Posterior vena cava (tissue), 2 donors: ENCODE measurements at places on chromosomes 3 and 15.
A peak's percentile ranks its signal among the peaks of the same experiment; 100 is the strongest.

DNA sequence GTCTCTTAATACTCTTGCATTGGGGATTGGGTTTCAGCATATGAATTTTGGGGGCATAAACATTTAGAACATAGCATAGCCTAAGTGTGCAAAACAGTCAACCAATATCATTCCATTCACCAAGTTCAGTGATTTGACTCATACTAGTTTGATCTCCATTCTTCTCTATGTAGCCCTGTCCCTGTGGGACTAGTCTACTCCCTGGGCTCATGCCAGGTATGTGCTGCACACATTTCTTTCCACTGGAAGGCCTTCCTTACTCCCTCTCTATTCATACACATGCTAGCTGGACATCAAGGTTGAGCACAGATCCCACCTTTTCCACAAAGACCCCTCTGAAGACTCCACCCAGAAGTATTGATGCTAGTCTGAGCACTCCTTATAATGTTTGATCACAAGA lies 5.1 kb downstream of the ZDHHC23 start:
- no peak for DNase-seq

- no peak for DNase-seq
Observed at GRCh38 chr15:29638781-29639180, 183.5 kb downstream of the TJP1 start.

DNA sequence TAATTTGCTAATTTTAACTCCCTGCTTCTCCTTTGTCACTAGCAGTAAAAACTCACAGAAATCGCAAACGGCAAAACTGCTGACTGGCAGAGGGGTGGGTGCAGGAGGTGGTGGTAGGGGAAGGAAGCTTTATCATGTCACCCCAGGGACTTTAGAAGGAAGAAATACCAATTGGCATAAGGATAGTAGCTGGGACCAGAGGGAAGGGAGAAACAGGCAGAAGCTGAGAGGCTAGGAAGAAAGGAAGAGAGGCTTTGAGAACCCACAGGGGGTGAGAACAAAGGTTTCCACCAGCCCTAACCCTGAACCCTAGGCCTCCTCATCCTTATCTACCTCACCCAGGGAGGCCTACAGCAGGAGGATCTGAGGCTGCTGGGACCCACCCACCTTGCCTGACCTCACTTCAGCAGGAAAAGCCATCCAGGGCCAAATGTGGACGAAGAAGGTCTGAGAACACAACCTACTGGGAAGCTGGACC lies 10.7 kb downstream of the ITGB5 start:
- peak; percentile 44 for DNase-seq

GRCh38 chr3:189580190-189580589 lies 51.0 kb upstream of the TP63 start:
- no peak for DNase-seq

- DNase-seq = no peak
Observed at GRCh38 chr3:110419096-110419495, 652.5 kb upstream of the NECTIN3 start.

DNA sequence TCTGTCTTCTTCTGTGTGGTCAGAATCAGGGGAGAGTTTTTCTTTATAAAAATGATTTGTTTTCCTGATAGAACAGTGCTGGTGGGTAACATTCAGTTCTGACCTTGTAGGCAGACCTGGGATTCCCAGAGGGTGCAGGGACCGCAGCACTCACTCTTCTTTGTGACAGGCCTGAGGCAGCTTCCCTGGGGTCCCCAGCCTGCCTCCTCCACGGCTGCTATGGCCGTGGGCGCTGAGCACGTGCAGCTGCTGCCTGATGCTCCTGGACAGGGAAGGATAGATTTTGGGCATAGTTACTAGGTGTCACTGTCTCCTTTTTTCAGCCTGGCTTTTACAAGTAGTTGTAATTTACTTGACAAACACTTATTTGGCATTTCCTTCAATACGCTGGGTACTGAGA lies 39.1 kb downstream of the CACNA1D start:
- DNase-seq = no peak

GRCh38 chr15:65611888-65612615 lies 1.1 kb upstream of the INTS14 start:
- DNase-seq = no peak

DNA sequence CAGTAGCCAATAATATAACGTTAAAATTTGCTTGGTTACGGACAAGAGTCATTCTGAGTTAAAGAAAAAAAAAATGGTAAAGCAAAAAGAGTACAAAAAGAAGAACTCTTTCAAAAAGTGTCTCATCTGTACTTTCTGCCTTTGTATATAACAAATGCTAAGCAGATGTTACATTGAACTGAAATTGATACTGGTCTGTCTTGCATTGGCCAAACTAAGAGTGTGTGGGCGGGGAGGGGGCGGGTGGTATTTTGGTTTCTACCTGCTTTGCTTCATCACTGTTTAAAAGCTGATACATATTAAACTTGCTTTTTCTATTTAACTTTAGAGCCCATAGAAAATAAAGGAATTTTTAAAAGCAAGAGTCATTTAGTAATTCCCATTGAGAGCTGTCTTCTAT lies 215.0 kb upstream of the THBS1 start:
- no peak for DNase-seq

GRCh38 chr3:106125321-106125720 lies 256.5 kb upstream of the CBLB start:
- DNase-seq = no peak

GRCh38 chr3:58150810-58151199 lies 60.0 kb downstream of the DNASE1L3 start:
- DNase-seq = peak; percentile 30

GRCh38 chr3:53166781-53167291 lies 5.8 kb downstream of the PRKCD start:
- DNase-seq = peak; percentile 93

GRCh38 chr15:23397779-23398178 lies 43.2 kb downstream of the GOLGA8S start:
- DNase-seq = no peak
